ENCODE measurements at places on chromosomes 4 and X.

DNA sequence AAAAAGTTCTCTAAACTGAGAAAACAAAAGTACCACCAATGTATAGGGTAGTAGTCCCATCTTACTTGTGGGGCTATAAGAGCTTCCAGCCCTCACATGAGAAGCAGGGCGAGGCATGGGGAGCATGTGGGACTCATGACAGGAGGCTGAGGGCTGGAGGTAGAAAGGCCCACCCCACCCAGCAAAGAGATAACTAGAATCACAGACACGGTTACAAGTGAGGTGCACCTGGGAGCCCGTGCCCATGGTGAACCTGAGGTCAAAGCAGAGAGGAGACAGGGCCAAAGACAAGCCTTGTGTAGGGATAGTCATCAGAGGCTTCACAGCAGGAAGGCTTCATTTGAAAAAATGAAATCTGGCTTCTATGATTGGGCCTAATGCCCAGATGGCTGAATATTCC, 55.4 kb downstream of the TTC29 start:
- no peak for DNase-seq

- no peak for DNase-seq
Measured at GRCh38 chrX:87664381-87664780, 146.8 kb downstream of the KLHL4 start.

DNA sequence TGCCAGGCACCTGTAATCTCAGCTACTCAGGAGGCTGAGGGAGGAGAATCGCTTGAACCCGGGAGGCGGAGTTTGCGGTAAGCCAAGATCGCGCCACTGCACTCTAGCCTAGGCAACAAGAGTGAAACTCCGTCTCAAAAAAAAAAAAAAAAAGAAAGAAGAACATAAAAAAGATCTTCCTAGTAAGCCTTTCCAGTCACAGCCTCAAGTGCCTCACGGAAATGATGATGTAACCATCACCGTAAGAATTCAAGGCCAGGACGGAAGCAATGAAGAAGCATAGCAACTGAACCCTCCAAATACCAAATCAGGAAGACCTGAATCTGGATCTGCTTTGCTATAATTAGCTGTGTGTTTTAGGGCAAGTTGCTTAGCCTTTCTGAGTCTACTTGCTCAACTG, 28.8 kb downstream of the RBM47 start:
- DNase-seq = no peak

GRCh38 chrX:136200466-136200865, 50.7 kb downstream of the MAP7D3 start:
- DNase-seq = no peak

DNA sequence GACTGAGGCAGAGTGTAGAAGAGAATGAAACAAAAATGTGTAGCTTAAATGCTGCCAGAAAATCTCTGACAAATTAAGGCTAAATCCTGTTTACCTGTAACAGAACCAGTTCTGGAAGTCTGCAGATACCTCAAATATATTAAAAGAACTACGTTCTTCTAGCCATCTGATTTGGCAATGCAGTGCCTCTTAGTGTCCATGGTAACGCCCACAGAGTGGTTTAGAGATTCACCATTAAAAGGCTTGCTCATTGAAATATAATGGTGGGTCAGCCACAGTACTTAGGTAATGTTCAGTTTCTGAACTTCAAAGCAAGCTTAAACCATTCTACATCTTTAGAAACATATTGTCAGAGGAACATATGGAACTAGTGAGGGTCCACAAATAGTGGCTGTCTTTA, 23.2 kb upstream of the LUZP4 start:
- DNase-seq = no peak

DNA sequence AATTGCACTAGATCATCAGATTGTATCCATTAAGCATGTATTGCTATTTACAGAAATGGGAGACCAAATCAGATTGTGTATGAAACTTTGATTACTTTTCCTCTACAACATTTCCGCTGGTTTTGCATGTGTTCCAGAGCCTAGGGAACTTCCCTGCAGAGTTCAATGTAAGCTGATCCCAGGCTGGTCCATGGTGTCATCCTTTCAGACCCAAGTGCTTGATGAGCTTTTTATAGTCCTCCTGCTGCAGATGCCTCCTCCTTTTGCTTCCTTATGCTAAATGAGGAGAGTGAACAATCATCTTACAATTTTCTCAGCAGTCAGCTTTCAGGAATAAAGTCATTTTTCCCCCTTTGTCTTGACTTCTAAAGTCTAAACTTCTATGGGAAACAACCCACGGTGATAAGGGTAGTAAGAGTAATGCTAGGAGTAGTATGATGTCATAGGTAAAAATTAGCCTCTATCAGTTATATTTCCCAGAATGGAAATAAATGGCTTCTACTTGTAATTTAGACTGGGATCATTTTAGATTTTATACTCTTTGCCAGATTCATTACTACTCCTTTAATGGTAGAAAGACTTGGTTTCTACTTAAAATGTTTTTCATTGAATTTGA, 55.1 kb upstream of the SLC4A4 start:
- no peak for DNase-seq

DNA sequence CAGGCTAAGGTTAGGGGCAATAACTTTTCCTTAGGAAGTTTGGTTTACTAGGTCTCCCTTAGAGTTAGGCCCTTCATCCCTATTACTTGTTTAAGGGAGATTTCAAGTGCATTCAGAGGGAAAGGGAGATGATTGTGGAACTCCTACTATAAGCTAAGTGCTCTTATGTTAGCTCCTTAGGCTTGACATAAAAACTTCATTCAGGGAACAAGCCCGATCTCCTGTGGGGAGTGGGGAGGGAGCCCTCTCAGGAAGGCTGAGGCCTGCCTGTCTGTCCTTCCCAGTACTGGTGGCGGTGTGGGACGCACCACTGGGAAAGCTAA, 8.0 kb downstream of the KLF3 start:
- DNase-seq = no peak

DNA sequence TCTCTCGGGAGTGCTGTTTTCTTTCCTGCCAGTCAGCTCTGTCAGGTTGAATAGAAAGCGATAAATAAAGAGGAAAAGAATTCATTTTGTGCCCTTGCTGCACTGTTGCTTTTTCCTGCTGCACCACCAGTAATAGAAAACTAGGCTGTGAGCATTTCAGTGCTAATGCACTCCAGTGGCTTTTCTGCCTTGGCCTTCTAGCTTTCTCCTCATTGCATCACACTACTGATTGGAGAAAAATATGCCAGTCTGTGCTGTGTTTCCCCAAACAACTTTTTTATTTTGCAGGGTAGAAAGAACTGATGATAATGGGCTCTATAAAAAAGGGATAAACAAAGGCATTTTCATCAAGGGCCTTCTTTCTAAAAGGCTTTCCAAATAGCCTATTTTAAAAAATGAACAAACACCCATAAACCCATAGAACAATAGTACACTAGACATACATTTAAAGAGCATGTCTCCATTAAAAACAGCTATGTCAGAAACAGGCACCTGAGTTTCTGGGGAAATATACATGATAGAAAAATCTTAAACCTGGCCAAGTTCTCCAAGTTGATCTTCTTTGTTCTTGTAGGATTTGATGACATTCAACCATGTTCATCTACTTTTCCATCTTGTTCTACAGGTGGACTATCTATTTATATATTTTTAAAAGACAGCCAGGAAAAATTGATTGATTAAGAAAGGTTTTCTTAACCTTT, 86.3 kb downstream of the GPRIN3 start:
- no peak for DNase-seq

GRCh38 chr4:28621591-28621990, 1761.0 kb downstream of the STIM2 start:
- no peak for DNase-seq

DNA sequence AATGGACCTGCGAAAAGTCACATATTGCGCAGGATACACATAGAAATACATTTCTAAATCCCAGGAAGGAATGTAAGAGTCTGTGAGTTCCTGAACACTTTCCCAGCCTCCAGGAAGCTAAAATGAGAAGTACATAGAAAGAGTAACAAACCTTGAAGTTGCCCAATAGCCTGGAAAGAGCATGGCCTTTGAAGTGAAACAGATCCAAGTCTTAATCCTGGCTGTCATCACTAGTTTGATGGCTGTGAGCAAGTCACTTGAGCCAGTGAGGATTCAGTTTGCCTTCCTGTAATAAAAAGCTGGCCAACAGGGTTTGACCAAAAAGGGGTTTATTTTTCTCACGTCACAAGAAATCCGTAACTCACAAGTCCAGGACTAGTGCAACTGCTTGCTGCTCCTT, 69.8 kb downstream of the ARHGEF38 start:
- DNase-seq = no peak

GRCh38 chr4:129254126-129254525, 158.2 kb downstream of the C4orf33 start:
- DNase-seq = no peak

- DNase-seq = peak; percentile 17
Measured at GRCh38 chrX:147912093-147912801, 528 bp downstream of the FMR1 start.

DNA sequence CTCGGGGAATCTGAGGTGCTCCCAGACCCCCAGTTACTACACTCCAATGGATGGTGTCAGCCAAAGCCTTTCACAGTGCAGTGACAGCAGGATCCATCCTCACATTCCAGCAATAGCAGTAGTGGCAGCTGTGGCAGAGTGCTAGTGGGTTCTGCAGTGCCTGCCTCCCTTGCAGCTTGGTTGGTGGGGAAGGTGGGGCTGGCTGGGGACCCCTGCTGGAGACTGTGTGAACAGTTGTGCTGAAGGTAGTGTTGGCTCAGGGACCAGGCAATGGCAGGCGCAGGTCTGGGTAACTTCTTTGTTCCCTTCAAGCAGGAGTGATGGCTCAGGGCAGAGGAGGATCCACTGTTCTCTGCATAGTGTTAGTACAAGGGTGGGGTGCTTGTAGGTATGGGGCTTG, 343.7 kb upstream of the TRAM1L1 start:
- DNase-seq = no peak

GRCh38 chr4:138611017-138611416, 368.9 kb upstream of the SLC7A11 start:
- no peak for DNase-seq

DNA sequence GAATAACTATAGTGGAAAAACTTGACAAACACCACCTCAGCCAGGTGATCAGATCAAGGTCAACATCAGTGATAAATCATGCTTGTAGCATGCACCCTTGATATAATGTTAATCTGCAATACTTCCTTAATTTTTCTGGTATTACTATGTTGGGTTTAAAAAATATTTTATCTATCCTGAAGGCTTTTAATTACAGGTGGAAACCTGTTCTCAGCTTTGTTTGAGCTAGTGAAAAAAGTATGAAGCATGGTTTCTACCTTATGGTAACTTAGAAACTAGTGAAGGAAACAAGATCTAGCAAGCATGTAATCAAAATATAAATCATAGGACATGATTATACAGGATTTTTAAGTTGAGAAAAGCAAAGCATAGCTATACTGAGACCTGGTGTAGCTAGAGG, 26.6 kb downstream of the MAOA start:
- DNase-seq = no peak

- no peak for DNase-seq
Measured at GRCh38 chrX:149223854-149224253, 281.3 kb downstream of the IDS start.

- no peak for DNase-seq
Measured at GRCh38 chrX:1261285-1261684, 7.3 kb upstream of the CSF2RA start.

DNA sequence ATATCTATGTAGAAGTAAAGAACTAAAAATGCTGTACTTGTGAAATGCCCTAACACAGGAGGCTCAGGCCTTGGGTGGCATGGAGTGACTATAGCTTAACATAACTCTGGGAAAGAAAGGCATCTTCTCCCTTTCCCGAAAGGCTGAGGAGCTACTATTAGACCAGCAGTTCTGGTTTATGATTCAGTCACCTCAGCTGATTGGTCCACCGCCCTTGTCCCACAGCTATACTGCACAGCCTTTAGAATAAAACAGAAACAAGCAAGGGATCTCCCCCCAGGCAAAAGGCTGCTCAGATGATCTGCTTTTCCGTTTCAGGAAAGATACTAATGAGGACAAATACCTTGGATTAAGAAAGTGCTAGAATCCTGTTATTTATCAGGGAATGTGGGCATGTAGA, 171.3 kb downstream of the SNCA start:
- no peak for DNase-seq

GRCh38 chr4:41217020-41217333, 2.6 kb upstream of the APBB2 start:
- no peak for DNase-seq

DNA sequence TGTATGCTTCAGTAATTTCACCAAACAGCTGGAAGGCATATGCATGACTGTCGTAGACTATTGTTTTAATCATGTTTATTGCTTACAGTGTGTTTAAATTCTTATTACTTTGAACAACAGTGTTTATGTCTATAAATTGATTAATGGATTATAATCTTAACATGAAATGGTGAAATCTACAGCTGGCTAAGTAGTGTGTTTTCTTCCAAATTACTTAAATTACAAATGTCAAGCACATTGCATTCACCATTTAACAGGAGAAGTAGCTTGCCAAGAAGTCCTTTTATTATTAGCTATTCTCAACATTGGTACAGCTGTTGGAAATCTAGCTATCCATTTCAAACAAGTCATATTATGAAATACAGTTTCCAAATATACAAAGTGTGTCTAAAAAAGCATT, 849.3 kb upstream of the PCDH10 start:
- DNase-seq = no peak

DNA sequence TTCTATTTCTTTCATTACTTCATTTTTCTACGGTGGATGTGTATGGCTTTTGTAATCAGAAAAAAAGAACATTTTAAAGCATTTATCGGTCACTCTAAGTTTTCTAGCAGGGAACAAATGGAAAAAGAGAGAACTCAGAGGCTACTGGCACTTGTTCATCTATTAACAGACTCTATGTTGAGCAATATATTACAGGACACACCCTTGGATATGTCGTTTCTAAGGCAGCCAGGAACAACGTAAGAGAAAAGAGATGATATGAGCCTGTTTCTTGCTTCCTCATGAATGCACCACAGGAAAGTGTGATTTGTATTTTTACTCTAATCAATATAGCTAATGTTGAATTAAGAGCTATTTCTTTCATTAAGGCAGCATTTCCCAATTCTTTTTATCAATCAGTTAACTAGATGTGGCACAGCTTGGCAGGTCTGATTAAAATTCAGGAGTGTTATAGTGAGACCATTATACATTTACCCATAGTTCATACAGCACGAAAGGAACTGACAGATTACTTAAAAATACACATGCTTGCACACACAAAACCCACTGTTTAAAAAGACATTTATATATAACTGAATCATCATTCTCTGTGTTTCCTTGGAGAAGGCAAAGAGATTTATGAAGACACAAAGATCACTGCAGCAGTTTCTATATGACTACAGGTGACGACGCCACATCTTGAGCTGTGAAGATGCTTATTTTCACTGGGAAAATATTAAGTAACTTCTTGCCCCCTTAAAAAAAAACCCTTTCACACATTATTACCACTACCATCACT, 13.0 kb downstream of the RAB9B start:
- no peak for DNase-seq

- peak; percentile 42 for DNase-seq
Measured at GRCh38 chr4:74444891-74445642, at the start of gene AREG. Gene AREG (plus strand): TSS chr4:74445136. CDS start chr4:74445346, 210 bp downstream.

- DNase-seq = no peak
Measured at GRCh38 chr4:83216959-83217683, 67.5 kb downstream of the COQ2 start.
